Stimulated activated naive CD8-positive, alpha-beta T cell treated with anti-CD3 and anti-CD28 coated beads, Interleukin-15, amount 100 ng/mL, for 72 hours (primary cell): ENCODE measurements at places on chromosomes 11 and 22.

DNA sequence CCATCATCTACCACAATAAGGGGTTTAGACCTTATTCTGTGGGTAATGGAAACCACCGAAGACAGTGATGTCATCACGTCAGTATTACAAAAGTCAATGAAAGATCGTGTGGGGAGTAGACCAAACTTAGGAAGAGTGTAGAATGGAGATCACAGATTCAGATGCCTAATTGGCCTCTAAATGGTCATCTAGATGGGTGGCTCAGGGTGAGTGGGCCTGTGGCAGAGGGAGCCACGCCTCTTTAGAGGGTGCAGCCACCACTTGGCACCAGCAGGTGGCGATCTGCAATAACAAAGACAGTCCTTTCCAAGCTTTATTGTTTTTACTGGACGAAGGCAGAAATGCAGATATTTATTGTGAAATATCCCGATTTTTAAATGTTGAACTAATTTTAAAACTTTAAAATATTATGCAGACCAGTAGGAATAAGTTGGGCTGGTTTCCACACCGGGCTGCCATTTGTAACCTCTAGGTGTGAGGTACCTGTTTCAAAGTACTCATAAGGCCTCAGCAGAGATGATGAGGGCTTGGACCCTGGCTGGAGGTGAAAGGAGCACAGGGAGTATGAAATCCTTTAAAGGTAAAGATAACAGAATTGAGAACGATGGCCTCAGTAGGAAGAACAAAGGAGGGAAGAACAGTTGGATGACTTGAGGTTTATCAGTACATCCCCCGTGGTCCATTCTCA, 222.0 kb downstream of the DBX1 start:
- DNase-seq: no peak

GRCh38 chr11:83255366-83255765, 30.8 kb downstream of the CCDC90B start:
- DNase-seq: no peak

DNA sequence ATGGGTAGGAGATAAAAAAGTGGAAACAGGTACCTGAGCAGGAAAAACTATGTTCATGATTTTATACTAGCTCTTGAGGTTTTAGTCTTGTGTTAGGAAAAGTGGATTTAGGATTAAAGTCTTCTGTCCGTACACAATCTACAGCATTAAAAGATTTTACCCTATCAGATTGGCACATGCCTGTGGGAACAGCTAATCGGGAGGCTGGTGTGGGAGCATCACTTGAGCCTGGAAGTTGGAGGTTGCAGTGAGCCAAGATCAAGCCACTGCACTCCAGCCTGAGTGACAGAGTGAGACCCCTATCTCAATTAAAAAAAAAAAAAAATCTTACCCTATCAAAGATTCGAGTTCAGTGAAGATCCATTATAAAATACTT, 12.2 kb upstream of the CRKL start:
- no peak for DNase-seq

- no peak for DNase-seq
These were observed 8.7 kb downstream of the CCDC83 start for GRCh38 chr11:85863855-85864254.

- DNase-seq: no peak
These were observed 205.8 kb upstream of the PDGFD start for GRCh38 chr11:104369761-104370160.

- no peak for DNase-seq
These were observed 151.9 kb upstream of the NTM start for GRCh38 chr11:131218542-131218941.

DNA sequence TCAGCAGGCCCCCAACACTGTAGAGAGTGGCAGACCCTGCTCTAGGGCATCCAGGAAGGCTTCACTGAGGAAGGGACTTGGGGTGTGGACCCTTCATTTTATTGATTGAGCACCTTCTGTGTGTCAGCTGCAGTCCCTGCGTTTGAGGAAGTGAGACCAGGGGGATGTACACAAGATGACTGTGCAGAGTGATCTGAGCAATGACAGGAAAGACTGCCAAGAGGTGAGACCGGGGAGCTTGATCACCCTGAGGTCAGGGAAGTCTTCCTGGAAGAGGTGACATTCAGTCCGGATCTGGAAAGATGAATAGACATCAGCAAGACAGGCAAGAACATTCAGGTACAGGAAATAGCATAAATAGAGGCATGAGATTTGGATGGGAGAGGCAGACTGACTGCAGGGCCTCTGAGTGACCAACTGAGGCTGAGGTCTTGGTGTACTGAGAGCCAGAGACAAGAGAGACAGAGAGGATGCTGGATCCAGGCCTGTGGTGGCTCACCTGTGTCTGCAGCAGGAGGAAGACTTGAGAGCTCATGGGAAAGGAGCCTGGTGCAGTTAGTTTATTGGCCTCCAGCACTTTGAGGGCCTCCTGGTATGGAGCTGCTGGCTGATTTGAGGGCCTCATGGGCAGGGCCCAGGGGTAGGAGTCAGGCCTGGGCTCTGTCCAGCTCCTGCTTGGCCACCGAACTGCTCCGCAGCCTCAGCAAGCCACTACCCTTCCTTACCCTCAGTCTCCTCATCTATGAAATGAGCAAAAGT, 5.2 kb downstream of the DGAT2 start:
- DNase-seq: no peak

GRCh38 chr11:126655807-126656128, 300.3 kb downstream of the ST3GAL4 start:
- no peak for DNase-seq

DNA sequence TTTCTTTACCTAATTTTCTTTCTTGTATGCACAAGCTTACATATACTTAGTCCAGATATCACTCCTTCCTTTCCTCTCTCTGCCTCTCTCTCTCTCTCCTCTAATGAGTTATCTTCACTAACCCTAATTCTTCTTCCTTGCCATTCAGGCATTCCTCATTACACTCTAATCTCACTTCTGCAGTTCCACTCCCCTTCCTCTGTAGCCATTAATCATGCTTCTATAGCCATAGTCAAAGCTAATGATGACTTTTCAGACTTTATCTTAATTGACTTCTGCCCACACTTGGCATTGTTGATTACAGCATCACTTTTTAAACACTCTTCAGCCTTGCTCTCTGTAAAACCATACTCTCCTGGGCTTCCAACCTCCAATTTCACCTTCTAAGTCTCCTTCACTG, 35.3 kb upstream of the SC5D start:
- no peak for DNase-seq

- no peak for DNase-seq
These were observed 44.8 kb downstream of the FAM83F start for GRCh38 chr22:40039482-40040115.

DNA sequence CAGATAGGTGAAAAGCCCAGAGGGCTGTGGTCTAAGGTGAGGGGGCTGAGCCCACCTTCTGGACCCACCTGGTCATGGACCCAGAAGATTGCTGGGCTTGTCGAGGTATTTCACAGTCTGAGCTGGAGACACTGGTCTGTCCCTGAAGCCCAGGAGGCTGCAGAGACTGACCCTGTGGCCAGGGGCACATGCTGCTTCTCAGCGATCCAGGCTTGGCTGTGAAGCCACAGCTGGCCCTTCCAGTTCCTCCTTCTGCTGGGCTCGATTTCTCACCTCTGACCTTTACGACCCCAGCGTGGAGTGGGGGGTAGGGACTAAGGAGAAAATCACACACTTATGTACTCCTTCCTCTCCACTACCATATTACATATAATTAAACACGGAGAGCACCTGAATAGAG, 88.5 kb downstream of the NECTIN1 start:
- DNase-seq: no peak

- no peak for DNase-seq
These were observed 16.3 kb upstream of the SEC14L3 start for GRCh38 chr22:30488121-30488520.

DNA sequence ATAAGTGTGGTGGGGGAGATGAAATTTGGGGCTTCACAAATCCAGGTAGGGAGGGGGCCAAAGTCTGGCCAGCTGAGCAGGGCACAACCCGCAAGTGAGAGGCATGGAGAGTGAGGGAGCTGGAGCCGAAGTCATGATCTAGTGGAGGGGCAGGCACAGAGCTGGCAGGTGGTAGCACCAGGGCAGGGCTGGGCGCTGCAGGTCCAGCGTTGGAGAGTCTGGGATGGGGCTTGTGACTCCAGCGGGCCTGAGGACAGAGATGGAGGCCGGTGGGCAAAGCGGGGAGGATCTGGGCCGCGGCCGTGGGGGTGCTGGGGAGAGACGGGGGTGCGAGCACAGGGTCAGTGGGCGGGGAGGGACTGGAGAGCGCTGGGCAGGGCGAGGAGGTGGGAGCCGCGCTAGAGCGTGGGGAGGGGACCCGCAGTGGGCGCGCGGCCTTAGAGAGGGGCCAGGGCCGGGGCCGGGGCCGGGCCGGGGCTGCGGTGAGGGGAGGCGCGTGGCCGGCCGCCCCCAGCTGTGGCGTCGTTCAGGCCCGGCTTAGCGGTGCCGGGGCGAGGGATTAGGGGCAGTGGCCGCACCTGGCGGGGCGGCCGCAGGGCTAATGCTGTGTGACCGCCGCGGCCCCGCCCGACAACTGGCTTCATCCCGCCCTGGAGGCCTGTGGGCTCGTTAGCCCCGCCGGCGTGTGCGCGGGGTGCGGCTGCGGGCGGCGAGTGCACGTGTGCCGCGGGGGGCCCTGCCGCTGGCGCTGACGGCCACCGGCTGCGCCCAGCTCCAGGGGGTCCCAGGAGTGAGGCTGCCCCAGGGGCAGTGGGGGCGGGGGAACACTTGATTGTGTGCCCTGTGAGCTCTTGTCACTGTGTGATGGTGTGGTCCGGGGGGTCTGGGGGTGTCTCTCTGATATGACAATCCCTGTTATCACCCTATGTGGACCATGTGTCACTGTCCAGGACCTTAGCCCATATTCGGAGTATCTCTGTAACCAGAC, 23.6 kb upstream of the MYOD1 start:
- no peak for DNase-seq

DNA sequence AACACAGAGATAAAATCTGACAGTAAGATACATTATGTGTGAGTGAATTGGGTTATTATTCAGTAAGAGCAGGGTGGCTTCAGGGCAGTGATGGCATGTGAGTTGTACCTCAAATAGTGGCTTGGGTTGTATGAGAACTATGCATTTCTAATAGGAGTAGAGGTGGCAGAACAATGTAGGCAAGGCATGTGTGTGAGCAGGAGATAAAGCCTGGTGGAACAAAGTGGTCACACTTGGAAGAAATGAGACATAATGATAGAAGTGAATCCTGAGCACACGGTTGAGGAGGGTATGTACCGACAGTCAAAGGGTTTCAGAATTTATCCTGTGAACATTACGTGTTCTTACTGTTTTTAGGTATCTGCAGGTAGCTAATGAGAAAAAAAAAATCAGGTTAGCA, 159.3 kb downstream of the CASP12 start:
- DNase-seq: no peak

- DNase-seq: no peak
These were observed 311.0 kb downstream of the BUD13 start for GRCh38 chr11:116461789-116462188.

DNA sequence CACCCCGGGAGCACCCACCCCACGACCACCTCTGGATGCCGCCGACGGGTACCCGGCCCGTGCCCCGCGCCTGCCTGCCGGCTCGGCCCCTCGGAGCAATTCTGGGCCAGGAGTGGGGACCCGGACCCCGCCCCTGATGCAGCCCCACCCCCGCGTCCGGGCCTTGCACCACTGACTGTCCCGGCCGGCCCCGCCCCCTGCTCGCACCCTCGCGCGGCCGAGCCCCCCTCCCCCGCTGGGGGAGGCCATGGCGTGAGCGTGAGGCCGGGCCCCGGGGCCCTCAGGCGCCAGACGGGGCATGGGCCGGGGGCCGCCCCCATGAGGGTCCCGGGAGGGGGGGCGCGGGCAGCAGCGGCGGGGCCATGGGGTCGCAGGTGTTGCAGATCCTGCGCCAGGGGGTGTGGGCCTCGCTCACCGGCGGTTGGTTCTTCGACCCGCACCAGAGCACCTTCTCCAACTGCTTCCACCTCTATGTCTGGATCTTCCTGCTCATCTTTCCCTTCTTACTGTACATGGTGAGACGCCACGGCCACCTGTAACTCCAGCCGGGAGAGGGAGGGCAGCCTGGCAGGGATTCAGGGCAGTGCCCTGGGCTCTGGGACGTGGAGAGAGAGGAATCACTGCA, 486 bp downstream of the PCNX3 start:
- no peak for DNase-seq

- DNase-seq: no peak
These were observed 51.3 kb upstream of the CADM1 start for GRCh38 chr11:115555336-115556090.

- DNase-seq: no peak
These were observed 55.7 kb downstream of the PTPRJ start for GRCh38 chr11:48036011-48036410.

GRCh38 chr22:24417200-24417599, 10.2 kb upstream of the ADORA2A start:
- DNase-seq: no peak

DNA sequence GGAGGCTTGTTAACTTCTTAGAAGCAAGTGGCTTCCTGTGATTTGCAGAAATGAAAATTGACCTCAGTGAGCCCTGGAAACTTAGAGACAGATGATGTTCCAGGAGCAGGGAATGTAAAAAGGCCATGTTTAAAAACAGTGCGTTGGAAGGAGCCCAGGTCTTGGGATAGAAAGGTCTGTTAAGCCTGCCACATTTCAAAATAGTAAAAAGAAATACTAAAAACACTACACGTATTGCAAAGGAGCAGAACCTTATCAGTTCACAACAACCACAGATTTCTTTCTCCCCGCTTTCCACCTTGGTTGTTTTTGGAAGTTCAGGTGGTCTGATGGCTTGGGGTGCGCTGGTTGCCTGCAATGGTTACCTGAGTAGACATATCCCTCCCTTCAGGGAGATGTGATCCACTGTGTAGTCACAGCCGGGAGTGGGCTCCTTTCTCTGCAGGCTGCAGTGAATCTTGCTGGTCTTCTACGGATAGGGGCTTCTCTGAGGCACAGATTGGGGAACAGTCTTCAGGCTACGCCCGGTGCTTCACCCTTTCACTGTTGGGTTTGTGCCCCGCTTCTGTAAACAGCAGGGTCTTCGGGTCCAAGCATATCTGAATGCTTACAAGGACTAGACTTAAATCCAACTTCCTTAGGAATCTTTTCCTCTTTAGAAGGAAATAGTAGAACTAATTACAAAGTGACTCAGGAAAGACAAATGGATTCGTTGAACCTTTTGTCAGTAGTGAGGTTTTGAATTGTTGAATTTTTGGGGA, 1.9 kb downstream of the TEAD1 start:
- no peak for DNase-seq

DNA sequence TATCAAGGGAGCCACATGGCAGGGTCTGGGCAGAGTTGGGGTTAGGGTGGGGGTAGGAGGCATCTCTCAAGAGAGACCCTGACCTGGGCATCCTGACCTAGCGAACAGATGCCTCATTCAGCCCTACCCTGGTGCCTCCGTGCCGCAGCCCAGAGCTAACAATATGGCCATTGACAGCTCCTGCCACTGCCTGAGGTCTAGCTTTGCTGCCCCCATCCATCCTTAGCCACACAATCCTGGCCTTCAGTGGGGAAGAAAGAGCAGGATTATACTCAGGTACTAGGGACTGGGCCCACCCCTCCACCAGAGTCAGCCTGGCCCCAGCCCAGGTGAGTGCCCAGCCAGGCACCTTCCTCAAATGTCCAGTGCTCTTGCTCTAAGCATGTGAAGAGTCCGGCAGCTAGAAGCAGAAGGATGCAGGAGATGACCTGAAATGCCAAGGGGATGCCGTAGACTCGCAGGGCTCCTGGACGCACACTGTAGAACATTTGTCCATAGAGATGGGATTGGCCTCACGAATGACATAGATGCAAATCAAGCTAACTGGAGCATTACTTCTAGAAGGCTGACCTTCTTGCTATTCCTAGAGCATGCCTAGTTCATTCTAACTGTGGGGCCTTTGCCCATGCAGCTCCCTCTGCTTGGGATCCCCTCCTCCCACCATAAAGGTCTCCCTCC, 13.3 kb upstream of the SERPINH1 start:
- no peak for DNase-seq

- DNase-seq: no peak
These were observed 859 bp downstream of the RPS6KB2 start for GRCh38 chr11:67429038-67429668.

GRCh38 chr22:19519041-19519926, 4.9 kb downstream of the CLDN5 start:
- DNase-seq: no peak
